ENCODE measurements at places on chromosomes 4 and X.

DNA sequence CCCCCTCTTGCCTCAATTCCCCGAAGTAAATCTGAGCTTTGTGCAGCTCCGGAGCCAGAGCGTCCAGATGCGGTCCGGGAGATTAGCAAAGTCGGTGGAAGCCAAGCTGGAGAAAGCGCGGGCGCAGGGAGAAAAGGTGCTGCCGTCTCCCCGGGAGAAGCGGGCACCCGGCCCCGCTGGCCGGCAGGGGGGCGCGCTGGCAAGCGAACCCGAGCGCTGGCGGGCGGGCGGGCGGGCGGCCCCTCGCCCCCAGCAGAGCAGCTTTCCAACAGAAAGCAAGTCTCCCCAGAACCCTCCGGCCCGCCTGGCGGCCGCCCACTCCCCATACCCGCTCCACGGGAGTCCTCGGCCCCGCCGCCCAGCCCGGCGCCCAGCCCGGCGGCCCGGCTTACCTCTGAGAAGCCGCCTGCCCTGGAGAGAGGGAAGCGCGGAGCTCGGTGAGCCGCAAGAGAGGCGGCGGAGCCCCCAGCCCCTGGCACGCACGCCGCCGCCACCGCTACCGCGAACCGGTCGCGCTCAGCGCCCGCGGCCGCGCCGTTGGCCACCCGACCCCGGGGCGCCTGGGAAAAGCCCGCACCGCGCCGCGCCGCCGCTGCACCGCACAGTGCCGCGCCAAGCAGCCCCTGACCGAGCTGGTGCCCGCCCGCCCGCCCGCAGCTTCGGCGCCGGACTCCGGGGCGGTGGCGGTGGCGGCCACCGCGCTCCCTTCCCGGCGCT, 529 bp upstream of the CITED1 start:
- DNase-seq: no peak

GRCh38 chr4:173017802-173018201, 150.8 kb upstream of the GALNT7 start:
- no peak for DNase-seq

- DNase-seq: no peak
These were observed 47.0 kb upstream of the STOX2 start for GRCh38 chr4:183858011-183858615.

- DNase-seq: no peak
These were observed 9.6 kb upstream of the YTHDC1 start for GRCh38 chr4:68359508-68359907.

GRCh38 chrX:1034717-1035116, 177.7 kb downstream of the CRLF2 start:
- DNase-seq: no peak

- DNase-seq: no peak
These were observed at the start of gene CHM for GRCh38 chrX:86047174-86047935. Gene CHM (minus strand): TSS chrX:86047558. CDS start chrX:86047532, 26 bp downstream.

DNA sequence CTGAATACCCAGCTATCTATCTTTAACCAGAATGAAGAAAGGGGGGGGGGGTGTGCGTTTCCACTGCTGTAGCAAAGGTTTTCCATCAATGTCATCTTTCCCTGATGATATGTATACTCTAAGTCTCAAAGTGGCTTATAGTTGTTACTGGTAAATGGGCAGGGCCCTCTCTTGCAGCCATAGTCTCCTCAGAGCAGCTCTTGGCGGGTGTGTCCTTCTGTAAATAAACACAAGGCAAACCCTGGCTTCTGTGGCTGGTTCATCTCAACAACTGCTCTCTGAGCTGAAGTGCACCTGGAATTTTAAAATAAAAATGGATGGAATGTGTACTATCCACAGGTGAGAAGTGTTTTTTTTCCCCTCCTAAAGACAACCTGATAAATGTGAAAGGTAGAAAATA, 57.5 kb upstream of the SCML1 start:
- no peak for DNase-seq

GRCh38 chr4:137572163-137572562, 39.9 kb upstream of the PCDH18 start:
- no peak for DNase-seq

Measured in SW 1271 (cell line).